K562 (cell line): ENCODE measurements at places on chromosomes 7 and 10. TPM values are rescaled to one million over a fixed set of nuclear protein-coding genes. Genes with fewer than 3 reads are reported as not detected.

DNA sequence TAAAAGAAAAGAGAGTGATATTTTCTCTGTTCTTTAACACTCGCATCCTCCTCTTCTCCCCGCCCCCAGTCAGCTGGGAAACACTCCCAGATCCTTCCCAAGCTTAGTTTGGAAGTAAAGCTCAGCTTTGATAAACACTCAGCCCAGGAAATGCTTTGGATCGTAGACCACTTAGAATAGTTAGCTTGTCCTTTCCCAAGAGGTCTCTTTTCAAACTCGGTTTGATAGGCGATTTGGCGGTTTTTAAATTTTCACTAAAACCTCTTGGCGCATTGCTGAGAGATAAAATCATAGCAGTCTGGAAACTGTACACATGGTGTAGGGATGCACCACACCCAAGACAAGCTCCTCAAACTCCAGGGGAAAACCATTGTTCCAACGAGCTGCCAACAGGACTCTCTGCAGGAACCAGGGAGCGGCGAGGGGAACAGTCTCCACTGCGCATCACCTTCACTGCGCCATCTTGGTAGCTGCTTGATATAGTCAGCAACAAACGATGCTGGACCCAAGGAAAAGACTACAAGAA lies 22.3 kb downstream of the SMURF1 start:
- peaks cover 16% of the 10 kb centered on the region for H3K4me1 ChIP-seq
- DNase-seq, result no peak
- no peaks in the 10 kb centered on the region for H3K27me3 ChIP-seq
- 0 out of 3 replicates have a peak, but pooled peaks cover 4% of the 10 kb centered on the region for H3K36me3 ChIP-seq
- H3K4me3 ChIP-seq, result no peak overlapping the region
- no peak overlapping the region for H3K27ac ChIP-seq

LIPA gene
- total RNA-seq, result 0.29 and 0.45 TPM in 2 replicates

DNA sequence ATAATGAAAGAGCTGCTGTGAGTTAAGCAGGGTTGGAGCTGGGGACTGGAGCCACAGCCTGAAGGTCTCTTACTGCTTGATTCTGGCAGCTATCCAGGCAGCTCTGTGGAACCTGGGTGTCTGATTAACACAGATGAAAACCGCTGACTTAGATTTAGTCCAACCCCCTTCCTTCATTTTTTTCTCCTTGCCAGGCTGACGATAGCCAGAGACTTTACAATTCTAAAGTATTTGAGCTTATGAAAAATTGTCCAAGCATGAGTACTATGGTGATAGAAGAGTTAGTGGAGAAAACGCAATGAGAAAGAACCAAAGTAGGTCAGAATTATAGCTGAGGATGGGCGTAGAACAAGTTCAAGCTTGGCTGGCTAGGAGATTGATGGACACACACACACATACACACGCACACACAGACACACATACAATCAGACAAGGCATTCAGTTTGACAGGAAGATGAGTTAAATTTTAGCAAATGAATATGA lies 13.5 kb upstream of the GPR85 start:
- H3K36me3 ChIP-seq, result no peaks in the 10 kb centered on the region
- H3K4me1 ChIP-seq, result no peaks in the 10 kb centered on the region
- no peaks in the 10 kb centered on the region; the same call in 2 of the 3 replicates for H3K27me3 ChIP-seq
- no peak overlapping the region for H3K4me3 ChIP-seq

GRCh38 chr10:119314061-119314460 lies 106.7 kb downstream of the GRK5 start:
- no peaks in the 10 kb centered on the region for H3K36me3 ChIP-seq
- no peaks in the 10 kb centered on the region for H3K27me3 ChIP-seq
- DNase-seq, result no peak
- no peak overlapping the region for H3K27ac ChIP-seq
- no peak overlapping the region for H3K4me3 ChIP-seq
